Stimulated activated CD4-positive, alpha-beta T cell treated with anti-CD3 and anti-CD28 coated beads, Interleukin-15, amount 100 ng/mL, for 48 hours (primary cell): ENCODE measurements at places on chromosomes 16 and 17.

DNA sequence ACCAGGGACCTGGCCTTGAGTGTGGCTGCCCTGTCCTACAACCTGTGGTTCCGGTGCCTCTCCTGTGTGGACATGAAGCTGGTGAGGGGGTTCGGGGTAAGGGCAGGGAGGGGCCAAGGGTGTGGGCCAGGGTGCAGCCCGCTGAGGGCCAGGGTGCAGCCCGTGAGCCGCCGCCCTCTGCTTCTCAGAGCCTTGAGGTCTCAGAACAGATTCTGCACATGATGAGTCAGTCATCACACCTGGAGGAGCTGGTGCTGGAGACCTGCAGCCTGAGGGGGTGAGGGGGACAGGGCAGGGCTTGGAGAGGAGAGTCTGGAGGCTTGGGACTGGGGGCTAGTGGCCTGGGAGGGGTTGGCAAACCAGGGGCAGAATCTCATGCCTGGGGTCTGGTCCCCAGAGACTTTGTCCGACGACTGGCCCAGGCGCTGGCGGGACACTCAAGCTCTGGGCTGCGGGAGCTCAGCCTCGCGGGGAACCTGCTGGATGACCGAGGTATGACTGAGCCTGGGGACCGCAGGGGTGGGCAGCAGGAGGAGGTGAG, 2.2 kb downstream of the CARMIL2 start:
- DNase-seq: no peak

GRCh38 chr16:51458356-51459140, 307.5 kb upstream of the SALL1 start:
- no peak for DNase-seq

GRCh38 chr17:44759916-44760243, 1.1 kb downstream of the ADAM11 start:
- DNase-seq: no peak

- no peak for DNase-seq
Observed at GRCh38 chr16:10280262-10281170, 98.3 kb upstream of the GRIN2A start.

DNA sequence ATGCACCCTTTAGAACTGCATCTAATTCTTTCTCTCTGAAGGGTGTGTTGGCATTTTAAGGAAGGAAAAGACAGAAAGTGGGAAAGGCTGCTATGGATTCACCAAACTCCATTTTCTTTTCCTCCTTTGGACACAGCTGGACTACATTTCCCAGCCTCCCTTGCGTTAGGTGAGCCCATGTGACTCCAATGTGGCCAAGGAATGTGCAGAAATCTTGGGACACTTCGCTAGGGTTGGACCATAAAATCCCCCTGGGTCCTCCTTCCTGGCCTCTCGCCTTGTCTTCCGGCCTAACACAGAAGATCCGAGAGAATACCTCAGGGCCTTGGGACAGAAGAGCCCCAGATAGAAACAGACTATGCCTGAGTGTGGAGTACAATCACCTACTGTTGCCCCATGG, 56.3 kb downstream of the ABCC12 start:
- no peak for DNase-seq

- DNase-seq: no peak
Observed at GRCh38 chr17:20944014-20944865, 98.6 kb downstream of the USP22 start.

- DNase-seq: no peak
Observed at GRCh38 chr17:40298726-40299125, 10.3 kb upstream of the RARA start.

- DNase-seq: no peak
Observed at GRCh38 chr17:74172700-74173099, 30.8 kb upstream of the RPL38 start.

GRCh38 chr16:30470170-30470512, 2.4 kb upstream of the ITGAL start:
- DNase-seq: no peak

- DNase-seq: no peak
Observed at GRCh38 chr16:86575754-86576557, 2.4 kb upstream of the FOXL1 start.

- no peak for DNase-seq
Observed at GRCh38 chr16:87541147-87541871, 48.5 kb upstream of the ZCCHC14 start.

GRCh38 chr17:27807567-27808470, 7.5 kb upstream of the NOS2 start:
- peak; percentile 49 for DNase-seq

DNA sequence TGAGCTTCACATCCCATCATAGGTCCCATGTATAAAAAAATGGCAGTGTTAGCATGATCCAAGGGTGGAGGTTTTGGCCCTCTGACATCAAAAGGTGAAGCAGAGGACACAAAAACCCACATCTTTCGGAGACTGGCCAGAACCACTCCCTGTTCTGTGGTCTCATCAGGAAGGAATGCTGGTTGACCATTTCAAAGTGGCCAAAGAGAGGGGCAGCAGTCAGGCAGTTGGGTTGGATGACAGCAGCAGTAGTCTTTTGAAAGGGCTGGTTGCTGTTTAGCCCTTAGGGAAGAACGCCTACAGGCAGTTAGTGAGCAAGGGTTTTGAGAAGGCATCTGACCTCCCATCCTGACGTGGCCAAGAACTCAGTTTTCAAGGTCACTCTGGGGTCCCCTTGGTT, 40.5 kb downstream of the LCMT1 start:
- no peak for DNase-seq

DNA sequence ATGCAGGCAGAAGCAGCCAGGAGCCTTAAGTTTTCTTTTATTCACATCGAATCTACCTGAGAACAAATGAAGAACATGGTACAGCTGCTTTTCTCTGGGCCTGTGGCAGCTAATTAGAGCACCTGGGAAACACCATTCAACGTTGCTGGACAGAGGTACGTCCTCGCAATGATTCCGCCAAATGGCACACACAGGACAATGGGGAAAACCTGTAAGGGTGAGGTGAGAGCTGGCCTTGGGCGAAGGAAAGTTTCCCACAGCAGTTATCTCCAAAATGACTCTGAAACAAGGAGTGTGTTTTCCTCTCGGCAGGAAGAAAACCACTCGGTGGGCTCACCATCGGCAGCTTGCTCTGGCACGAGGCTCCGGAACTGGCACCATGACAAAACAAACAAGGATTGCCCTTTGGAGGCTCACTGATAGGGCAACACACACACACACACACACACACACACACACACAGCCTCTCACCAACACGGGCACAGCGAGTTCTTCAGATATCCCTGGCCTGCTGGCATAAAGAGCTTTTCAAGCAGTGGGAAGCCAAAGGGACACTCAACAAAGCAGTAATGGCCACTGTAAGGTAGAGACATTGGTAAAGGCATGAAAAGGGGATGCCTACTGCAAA, 73.7 kb downstream of the ZFHX3 start:
- DNase-seq: no peak

DNA sequence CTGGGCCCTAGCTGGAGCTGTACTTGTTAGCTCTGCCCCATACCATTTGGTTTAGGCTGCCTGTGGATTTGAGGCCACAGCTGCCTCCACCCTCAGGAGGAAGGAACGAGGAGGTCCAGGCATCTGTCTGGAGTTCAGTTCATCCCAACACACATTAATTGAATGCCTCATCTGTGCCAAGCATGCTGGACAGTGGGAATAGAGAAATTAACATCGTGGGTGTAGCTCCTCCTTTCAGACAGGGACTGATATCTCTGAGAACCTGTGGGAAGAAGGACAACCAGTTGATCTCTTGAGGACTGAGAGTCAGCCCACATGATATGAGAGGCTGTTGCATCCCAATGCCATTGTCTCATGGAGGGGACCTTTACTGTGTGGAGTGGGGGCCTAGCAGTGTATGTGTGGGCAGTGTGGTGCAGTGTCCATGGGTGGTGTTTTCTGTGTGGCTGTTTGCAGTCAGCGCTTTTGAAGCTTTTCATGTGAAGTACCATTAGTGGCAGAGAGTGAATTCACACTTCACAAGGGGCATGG, 29.4 kb upstream of the DDX52 start:
- DNase-seq: no peak

DNA sequence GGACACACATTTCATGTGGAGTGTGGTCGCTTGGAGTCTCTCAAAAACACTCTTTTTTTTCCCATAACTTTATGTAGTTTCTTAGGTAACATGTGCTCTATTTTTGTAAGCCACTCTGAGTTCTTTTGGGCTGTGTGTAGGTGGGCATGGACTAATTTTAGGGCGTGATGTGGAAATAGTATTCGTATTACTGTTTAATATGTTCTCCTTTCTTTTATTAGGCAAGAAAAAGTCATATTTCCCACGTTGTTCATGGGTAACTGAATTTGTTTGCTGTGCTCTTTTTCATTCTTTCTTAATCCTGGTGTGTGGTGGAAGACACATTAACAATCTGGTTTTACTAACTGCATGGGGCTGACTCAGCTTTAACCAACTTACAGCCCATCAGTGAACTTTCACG, 27.4 kb downstream of the NDEL1 start:
- DNase-seq: no peak

DNA sequence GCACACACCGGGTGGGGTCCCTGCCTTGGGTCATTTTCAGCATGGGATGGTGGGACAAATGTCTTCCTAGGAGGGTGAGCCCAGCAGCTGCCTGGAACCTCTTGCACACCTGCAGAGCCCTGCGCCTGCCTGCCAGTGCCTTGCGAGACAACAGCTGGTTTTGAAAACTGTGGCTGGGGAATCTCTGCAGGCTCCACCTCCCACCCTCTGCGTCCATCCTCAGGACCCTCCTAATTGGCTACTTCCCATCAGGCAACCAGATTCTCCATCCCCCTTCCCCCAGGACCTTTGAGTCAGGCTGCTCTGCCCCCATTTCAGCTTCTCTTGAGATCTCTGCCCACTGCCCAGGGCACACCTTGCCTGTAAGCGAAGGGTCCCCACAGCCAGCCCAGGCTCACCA, 26.6 kb downstream of the PEMT start:
- no peak for DNase-seq

DNA sequence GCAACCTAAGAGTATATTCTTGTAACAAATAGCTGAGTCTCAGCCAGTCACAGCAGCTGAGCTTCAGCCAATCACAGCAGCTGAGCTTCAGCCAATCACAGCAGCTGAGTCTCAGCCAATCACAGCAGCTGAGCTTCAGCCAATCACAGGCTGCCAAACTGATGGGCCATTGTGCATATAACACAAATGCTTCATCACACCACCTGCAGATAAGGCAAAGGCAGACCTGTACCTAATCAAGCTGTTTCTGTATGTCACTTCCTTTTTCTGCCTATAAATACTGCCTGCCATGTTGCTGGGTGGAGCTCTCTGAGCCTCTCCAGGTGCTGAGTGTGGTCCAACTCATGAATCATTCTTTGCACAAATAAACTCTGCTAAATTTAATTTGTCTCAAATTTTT, 19.9 kb downstream of the MYH13 start:
- no peak for DNase-seq

- peak; percentile 4 for DNase-seq
Observed at GRCh38 chr17:37527249-37527851, 37.7 kb downstream of the DUSP14 start.

GRCh38 chr17:60618854-60619526, 19.0 kb downstream of the PPM1D start:
- DNase-seq: no peak

- no peak for DNase-seq
Observed at GRCh38 chr16:81817789-81818567, 38.9 kb downstream of the PLCG2 start.

- no peak for DNase-seq
Observed at GRCh38 chr17:17507465-17508011, 11.3 kb upstream of the RASD1 start.

DNA sequence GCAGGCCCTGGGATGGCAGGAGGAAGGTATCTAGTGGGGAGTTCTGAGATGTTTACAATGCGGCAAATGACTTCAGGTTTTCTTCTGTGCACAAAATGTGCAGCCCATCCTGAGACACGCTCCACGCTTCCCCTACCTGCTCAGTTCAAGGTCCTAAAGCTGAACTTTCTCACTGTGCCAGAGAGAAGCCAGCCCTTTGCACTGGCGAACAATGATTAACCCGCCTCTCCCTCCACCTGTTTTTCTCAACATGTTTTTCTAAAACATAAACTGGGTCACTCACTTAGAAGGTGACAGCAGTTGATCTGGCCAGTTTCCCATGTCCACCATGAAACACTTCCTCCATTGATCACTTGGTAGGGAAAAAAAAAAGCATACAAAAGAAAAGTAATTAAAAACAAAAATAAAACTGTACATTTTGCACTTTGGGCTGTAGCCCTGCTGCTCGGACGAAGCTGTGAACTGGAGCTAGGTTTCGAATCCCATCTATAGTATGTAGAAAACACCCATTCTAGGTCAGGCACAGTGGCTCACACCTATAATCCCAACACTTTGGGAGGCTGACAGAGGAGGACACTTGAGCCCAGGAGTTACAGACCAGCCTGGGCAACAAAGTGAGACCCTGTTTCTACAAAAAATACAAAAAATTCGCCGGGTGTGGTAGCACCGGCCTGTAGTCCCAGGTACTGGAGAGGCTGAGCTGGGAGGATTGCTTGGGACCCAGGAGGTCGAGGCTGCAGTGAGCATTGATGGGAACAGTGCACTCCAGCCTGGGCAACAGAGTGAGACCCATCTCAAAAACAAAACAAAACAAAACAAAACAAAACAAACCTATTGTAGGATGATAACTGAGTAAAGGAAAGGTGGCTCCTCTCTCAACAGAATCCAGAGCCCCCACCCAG, 6.1 kb upstream of the G6PC1 start:
- DNase-seq: no peak

DNA sequence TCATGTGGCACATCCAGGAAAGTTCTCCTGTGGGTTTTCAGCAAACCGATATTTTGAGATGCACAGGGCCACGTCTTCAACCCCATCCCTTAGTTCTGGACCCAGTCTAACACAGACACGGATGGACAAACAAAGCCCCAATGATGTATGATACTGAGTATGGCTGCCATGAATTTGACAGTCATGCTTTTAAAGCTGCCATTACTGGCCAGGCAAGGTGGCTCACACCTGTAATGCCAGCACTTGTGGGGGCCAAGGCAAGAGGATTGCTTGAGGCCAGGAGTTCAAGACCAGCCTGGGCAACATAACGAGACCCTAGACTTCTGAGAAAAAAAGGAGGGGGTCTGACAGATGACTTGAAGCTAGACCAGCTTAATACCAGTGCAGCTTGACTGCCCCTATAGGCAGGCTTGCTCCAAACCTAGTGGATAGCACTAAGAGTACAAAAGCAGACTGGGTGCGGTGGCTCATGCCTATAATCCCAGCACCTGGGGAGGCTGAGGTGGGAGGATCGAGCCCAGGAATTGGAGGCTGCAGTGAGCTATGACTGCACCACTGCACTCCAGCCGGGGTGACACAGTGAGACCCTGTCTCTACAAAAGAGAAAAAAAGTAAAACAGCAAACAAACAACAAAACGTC, 10.8 kb upstream of the ZNF629 start:
- DNase-seq: no peak
